Endothelial cell (in vitro differentiated cells): ENCODE measurements at places on chromosomes 2 and 18.

GRCh38 chr2:37907501-37908225 lies 17.4 kb upstream of the RMDN2 start:
- no peak for DNase-seq

DNA sequence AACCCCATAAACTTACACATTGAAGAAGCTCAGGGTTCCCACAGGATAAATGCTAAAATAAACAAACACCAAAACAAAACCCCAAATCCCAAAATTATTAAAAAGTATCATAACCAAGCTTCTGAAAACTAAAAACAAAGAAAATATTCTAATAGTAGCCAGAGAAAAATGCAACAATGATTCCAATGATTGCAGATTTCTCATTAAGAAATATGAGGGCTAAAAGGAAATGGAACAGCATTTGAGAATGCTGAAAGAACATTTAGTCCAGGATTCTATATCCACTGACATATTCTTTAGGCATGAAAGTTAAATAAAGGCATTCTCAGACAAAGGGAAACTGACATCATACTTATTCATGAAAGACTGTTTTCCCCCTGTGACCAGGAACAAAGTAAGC lies 212.4 kb downstream of the SLC4A10 start:
- DNase-seq = no peak

- DNase-seq = no peak
Measured at GRCh38 chr2:109560265-109560664, 53.5 kb downstream of the SEPTIN10 start.

- DNase-seq = no peak
Measured at GRCh38 chr2:47838686-47839085, 55.7 kb downstream of the MSH6 start.

DNA sequence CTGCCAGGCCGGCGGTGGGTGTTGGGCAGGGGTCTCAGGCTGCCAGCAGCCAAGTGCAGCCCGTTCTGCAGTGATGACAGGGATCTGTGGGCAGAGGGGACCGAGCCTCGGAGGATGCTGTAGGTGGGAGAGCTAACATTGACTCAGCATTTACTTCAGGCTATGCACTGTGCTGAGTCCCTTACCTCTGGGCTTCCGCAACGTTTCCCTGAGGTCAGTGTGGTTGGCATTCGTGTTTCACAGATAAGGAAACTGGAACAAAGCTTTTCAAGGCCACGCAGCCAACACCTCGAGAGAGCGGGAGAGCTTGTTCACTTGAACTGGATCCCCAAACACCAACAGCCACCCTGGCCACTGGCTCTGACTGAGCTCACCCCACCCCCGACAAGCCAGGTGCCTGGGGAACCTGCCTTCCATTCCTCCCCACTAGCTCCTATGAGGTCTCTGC lies 839 bp upstream of the GPR148 start:
- DNase-seq = no peak

- DNase-seq = no peak
Measured at GRCh38 chr2:8570637-8571036, 111.2 kb upstream of the ID2 start.

GRCh38 chr2:11416186-11416585 lies 49.8 kb downstream of the E2F6 start:
- DNase-seq = no peak

- no peak for DNase-seq
Measured at GRCh38 chr2:198702796-198703195, 754.9 kb downstream of the SATB2 start.

- peak; percentile 13 for DNase-seq
Measured at GRCh38 chr2:158970241-158970751, 1.9 kb downstream of the TANC1 start.

GRCh38 chr2:29397713-29398112 lies 282.5 kb downstream of the CLIP4 start:
- DNase-seq = no peak

DNA sequence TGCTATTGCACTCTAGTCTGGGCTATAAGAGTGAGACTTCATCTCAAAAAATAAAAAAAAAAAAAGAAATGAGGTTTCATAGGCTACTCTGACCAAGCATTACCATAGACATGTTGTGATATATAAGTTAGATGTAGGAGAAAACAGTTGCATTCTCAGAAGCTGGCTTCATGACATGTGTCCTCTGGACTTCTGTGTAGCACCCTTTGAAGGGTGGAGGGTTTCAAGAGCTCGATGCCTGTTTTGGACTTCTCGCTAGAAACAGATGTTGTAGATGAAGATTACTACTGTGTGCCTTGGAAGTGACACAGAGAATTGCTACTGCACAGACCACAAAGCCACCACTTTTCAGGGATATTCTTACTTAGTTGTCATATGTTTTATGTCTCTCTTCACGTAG lies 91.0 kb downstream of the TMEM247 start:
- no peak for DNase-seq

- DNase-seq = no peak
Measured at GRCh38 chr2:32706815-32707579, 79.1 kb downstream of the TTC27 start.

DNA sequence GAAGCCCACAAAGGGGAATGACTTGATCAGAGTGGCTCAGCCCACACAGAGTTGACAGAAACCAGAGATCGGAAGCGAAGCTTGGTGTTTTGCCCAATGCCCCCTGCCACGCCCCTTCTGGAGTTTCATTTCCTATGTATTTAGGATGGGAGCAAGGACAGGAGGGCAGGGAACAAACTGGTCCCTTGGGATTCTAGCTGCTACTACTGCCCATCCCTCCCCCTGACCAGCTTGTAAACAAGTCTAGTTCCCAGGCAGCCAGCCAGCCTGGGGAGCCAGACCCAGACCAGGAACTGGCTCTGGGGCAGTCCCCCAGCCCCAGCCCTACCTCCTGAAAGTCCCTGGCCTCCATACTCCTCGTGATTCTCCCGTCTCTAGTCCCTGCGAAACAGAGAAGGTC lies 8.3 kb downstream of the WNT6 start:
- no peak for DNase-seq

- DNase-seq = no peak
Measured at GRCh38 chr2:107108556-107108955, 222.6 kb upstream of the ST6GAL2 start.

- no peak for DNase-seq
Measured at GRCh38 chr2:146949400-146949799, 895.4 kb upstream of the ACVR2A start.

- no peak for DNase-seq
Measured at GRCh38 chr18:24869285-24869684, 408.8 kb downstream of the HRH4 start.

DNA sequence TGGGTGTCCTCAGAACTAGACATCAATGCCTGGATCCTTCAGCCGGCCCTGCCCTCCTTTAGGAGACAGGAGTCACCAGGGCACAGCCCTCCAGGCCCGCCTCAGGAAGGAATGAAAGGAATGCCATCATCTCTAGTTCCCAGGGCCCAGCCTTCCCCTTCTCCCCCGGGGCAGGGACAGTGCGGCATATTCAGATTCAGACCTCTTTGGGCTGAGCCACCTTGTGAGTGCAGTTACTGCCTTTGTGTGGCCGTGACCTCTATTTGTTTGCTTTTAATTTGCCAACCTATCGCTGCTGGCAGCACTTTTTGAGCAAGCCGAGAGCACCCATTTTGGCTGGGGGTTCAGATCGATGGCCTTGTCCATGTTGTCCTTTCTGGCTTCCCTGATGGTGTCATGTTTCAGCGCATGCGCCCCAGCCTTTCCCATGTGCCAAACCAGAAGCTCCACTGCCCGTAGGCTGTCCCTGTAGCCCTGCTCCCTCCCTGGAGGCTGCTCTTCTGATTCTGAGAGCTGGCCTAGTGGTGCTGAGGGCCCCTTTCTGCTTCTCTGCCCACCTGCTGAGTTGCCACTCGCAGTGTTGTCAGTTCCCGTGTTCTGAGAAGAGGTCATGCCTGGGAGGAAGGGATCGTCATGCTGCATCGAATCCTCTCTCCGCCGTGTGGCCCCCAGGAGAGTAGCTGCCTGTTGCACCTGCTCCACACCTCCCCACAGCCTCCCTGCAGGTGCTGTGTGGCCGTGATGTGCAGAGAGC lies 10.9 kb downstream of the ANKRD23 start:
- peak; percentile 60 for DNase-seq

DNA sequence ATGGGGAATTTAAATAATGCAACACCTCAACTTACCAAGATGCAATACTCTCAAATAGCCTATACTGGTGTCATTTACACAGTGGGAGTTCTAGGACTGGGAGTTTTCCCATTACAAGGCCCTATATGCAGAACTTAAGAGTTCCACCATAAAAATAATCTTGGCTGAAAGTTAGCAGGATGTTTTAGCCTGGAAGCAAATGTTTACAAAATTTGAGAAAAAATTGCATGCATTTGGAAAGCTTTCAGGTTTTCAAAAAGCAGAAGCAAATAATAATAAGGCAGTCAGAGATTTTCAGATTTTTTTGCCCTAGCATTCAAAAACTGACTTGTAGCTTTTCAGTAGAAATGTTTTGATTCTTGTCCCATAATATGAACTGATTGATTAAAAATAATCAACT lies 397.3 kb downstream of the ARHGAP15 start:
- no peak for DNase-seq

DNA sequence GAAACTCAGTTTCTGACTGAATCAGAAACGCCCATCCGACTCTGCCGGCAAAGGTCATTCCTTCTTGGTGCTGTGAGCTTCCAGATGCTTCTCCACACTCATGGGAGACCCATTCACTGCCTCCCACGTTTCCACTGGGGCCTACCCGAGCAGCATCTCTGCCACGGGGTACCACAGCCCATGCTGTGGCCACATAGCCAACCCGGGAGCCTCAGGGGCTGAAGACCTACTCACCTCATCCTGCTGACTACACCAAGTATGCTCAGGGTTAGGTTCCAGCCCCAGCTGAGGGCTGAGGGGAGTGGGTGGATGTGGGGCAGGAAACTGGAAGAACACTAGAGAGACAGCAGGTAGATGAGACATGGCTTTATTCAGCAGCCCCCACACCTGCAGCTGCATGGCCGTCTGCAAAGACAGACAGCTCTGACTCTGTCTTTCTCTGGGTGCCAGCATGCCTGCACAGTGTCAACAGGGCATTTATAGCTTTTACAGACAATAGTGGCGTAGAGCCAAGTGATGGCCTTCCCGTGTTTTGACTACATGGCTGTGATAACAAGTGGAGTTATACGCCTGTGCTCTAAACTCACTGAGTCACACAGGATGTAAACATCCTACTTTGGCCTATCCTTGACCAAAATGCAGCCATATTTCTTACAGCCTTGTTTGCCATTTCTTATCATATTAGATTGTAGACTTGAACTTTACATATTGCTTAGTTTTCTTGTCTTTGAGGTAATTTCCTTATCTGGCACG lies 16.5 kb upstream of the KLHL23 start:
- no peak for DNase-seq

GRCh38 chr2:240325016-240326007 lies 110.2 kb upstream of the GPC1 start:
- no peak for DNase-seq

- DNase-seq = peak; percentile 59
Measured at GRCh38 chr2:24164416-24164973, 10.4 kb upstream of the FAM228A start.

DNA sequence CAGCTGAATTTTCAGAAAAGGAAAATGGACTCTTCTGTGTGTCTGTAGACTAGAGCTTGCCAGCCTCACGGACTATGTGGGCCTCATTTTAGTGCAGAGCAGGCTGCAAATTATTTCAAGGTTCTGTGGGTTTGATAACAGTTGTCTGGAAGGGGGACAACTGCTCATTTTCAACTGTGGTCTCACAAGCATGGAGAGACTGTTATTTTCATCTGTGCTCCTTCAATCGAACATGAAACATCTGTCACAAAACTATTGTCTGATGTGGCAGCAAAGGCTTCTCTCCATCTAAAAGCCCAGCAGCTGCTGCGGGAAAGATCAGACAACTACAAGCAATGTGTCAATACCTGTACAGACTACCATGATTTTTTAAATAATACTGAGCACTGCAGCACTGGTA lies 211.8 kb downstream of the LRRTM4 start:
- DNase-seq = no peak

DNA sequence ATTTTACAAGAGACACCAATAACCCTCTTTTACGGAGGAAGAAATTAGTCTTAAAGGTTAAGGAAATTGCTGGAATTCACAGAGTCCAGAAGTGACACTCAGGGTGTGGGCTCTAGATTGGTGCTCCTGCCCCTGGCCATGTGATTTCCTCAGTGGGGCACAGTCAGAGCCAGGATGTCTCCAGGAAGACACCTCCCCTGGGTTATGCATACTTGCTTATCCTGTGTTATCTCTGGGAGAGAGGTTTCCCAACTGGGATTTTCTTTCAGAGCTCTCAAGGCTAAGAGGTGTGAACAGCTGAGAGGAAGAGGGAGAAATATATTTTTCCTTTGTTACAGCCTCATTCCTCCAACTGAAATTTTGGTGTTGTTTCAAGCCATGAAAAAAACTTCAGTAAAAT lies 125.6 kb upstream of the CELF4 start:
- DNase-seq = no peak

GRCh38 chr2:220000080-220000479 lies 372.6 kb downstream of the SLC4A3 start:
- no peak for DNase-seq

GRCh38 chr18:22175346-22175745 lies 6.0 kb downstream of the GATA6 start:
- DNase-seq = no peak

DNA sequence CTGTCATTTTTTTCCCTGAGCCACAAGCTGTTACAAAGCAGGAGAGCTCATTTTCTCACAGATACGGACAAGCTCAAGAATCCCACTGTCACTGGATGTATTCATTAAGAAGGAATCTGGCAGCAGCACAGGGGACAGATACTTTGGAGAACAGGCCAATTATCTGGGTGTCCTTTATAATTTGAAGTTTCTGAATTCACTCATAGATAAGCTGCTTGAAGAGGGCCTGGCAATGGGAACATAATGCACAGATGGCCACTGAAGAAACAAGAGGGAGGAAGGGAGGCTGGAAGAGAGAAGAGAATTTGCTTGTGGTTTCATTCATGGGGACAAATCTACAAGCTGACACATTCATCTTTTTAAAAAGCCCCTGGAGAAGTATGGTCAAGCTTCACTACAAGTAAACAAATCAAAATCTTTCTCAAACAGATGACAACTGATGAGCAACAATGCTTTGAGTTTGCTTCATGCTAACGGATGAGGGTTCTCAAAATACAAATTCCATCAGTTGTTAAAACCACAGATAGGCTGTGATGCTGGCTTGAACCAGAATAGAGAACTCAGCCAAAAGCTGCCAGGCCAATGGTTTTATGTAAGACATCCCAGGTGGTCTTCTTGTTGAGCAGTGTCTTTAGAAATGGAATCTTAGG lies 11.9 kb downstream of the BCL2 start:
- no peak for DNase-seq

- DNase-seq = peak; percentile 97
Measured at GRCh38 chr2:96960153-96960961, 26.0 kb downstream of the FAM178B start.

DNA sequence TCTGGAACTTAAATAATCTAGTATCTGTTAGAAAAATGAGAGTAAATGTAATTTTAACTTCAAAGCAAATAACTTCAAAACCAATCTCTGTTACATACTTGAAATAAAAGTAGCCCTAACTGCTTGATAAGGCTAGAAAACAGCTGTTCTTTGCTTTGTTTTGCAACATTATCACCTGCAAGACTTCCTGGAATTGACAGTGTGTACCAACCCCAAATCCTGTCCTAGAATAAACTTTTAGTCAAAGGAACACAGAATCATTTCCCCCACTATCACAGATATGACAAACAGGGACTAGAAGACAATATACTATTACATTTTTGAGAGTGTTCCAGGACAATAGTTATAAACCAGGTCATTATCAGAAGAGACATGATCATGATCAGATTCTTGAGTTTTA lies 105.3 kb upstream of the PGAP1 start:
- no peak for DNase-seq
